Putamen (tissue), 1 donor: ENCODE measurements at places on chromosomes 16 and 17.

GRCh38 chr17:42192189-42193126, 1.8 kb downstream of the GHDC start:
- DNase-seq, result no peak

DNA sequence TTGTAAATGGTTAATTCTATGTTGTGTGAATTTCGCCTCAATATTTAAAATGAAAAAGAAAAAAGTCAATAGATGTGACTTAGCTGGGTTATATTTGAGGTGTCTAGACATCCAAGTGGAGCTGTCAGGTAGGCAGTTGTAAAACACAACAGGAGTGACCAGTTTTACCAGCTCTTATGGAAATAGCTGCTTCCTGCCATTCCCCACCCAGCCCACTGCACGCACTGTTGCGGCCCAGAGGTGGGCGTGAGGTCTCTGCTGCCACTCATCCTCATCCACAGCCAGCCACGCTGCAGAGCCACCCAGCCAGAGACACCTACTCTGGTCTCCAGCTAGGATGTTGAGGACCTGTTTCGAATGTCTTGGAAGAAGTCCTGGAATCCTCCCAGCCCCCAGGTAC, 3.4 kb upstream of the CARD14 start:
- no peak for DNase-seq

DNA sequence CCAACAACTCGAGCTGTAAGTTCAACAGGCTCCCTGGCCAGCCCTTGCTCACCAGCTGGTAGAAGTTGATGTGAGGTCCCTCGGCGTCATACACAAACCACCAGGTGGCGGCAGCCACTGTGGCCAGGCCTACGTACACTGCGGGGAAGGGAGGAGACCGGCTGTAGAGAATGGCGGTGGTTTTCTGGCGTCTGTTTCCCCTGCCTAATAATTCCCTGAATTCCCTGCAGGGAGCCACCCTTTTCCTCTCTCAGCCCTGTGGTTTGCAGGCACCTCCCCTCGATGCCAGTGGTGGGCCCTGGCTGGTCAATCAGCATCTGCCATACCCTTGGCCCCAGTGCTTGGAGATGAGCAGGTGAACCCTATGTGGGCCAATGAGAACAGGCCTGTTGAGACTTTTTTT, 18.9 kb upstream of the P2RX1 start:
- DNase-seq, result no peak

GRCh38 chr16:27169511-27170071, 33.7 kb upstream of the KDM8 start:
- no peak for DNase-seq

DNA sequence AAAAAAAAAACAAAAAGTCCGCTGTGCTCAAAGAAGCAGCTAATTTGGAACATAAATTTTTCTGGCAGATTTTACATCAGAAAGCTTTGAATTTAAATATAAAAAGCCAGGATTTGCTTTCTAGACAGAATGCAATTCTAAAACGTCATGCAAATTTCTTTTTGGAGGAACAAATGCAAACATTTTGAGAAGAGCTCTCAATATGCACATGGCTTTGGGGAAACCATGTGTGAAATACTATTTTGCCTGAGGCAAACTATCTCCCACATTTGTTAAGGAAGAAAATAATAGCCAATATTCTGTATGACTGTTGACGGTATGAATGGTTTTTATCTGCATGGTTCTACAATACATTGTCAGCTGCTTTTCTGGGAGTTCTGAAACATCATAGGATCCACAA, 320.0 kb upstream of the PSMD7 start:
- no peak for DNase-seq

DNA sequence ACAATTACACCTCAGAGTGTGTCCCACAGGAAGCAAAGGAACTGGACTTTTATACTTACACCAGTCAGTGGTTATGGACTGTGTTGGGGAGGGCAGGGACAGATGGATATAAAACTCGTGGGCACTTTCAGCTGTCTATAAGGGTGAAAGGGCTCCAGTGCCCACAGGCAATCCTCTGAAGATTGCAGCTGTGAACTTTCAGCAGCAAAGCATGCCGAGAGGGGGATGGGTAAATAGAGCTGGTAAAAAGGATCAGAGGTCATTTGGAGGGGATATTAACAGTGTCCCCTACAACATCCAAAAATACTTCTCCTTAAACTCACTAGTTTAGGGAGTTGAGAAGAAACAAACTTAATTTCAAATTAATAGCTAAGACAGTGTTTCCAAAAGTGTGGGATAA, 13.3 kb upstream of the RFWD3 start:
- no peak for DNase-seq

DNA sequence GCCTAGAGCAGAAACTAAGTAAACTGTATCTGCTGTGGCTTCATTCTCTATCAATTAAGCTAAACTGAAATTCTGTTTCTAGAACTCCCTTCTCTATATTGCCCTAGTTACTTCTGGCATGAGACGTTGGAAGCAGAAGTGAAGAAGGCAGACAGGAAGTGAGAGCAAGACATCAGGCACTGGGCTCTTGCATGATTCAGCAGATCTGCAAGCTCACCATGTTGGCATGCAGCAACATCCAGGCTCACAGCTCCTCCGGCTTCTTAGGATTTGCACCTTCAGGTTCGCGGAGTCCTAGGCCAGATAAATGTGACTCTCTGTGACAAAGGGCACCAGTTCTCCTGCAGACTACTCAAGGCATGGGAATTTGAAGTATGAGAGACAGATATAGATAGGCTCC, 148.3 kb downstream of the CDH8 start:
- no peak for DNase-seq

- DNase-seq, result no peak
Observed at GRCh38 chr17:44961921-44962350, 6.2 kb downstream of the C1QL1 start.

- no peak for DNase-seq
Observed at GRCh38 chr16:30786115-30786935, 680 bp downstream of the ZNF629 start.

DNA sequence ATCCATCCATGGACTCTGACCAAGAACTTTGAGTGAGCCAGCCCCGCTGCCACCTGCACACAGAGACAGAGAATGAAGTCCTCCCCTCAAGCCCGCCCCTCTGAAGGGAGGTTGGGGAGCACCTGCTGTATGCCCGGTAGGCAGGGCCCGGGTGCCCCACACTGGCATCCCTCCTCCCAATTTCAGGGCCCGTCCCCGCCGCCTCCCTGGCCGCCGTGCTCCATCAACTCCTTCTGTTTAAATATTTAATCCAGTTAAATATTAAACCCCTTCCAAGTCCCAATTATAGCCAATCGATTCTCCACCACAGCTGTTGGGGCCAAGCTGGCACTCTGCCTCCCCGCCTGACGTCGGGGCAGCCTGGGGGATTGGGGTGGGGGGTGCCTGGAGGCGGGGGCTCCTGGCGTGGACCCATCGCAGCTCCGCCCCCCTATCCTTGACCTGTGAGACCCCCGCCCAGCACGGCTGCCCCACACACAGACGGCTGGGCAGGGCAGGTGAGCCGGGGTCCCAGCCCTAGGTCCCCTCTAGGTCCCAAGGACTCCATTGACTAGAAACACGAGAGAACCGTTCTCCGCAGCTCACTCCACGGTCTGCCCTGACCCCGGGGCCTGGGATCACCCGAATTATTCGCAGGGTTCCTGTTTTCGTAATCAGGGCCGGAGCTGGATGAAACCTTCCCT, 18.0 kb upstream of the CACNA1H start:
- DNase-seq, result no peak

- DNase-seq, result peak; percentile 95
Observed at GRCh38 chr16:471353-472198, 46.1 kb downstream of the RAB11FIP3 start.
